ENCODE measurements at places on chromosomes 4 and X. TPM values are rescaled to one million over a fixed set of nuclear protein-coding genes. Genes with fewer than 3 reads are reported as not detected.

DNA sequence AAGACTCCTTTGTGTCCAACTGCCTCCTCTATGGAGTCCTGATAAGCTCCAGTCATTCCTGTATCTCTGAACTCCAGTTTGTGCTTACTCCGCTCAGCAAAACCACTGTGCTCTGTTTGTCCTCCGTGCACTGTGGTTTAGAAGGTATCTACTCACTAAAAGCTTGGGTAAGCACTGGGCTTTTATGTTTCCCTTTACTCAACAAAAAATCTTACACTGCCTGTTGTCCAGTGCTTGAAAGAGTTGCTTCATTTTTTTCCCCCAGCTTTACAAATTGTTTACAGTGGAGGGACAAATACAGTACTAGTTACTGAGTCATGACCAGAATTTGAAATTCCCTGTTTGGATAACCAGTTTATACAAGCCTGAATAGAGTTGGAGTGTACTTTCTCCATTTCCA is 545.3 kb upstream of the FAT1 start:
- DNase-seq, result no peak
- no peaks in the 10 kb centered on the region for H3K27me3 ChIP-seq
- H3K4me3 ChIP-seq, result no peak overlapping the region
- no peak overlapping the region for H3K27ac ChIP-seq
- no peaks in the 10 kb centered on the region for H3K4me1 ChIP-seq

DNA sequence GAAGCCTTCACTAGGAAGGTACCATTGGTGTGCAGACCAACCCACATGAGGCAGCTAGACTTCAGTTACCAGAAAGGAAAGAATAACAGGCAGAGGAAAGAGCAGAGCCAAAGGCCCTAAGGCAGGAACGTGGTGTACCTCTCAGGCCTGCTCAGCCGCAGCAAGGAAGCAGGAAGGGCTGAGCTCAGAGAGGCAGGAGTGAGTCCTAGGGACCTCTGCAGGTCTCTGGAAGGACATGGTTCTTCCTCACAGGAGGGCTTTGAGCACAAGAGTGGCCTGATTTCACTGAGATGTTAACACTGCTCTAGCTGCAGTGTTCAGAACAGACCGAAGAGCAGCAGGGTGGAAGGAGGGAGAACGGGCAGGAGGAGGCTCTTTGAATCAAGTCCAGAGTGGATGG is 124.6 kb downstream of the DCHS2 start:
- H3K4me3 ChIP-seq, result no peak overlapping the region
- no peaks in the 10 kb centered on the region for H3K36me3 ChIP-seq
- no peak for DNase-seq
- no peaks in the 10 kb centered on the region for H3K27me3 ChIP-seq

Gene CCDC120
- 13.8 TPM for total RNA-seq

Gene TEX11
- total RNA-seq, result not detected

Gene POU3F4
- total RNA-seq, result 13.0 TPM

Gene FOXR2
- not detected for total RNA-seq
